ENCODE measurements at places on chromosomes 2 and 18.

DNA sequence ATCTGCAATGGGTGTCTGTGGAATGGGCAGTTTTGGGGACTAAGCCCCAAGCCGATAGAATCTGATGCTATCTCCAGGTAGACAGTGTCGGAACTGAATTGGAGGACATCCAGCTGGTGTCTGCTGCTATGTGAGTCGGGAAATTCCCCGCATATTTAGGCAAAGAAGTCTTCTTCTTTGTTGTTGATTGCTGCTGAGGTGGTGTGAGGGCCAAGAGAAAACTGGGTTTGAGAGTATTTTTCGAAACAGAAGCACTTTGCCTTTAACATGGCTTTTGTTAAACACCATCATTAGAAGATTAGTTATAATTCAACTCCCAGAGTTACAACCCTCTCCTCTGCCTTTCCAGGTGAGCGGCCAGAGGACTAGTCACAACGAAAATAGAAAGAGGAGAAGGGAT, 49.4 kb upstream of the ACTR3 start:
- no peak for DNase-seq

- DNase-seq, result no peak
Measured at GRCh38 chr18:54260396-54261072, 8.8 kb upstream of the POLI start.

DNA sequence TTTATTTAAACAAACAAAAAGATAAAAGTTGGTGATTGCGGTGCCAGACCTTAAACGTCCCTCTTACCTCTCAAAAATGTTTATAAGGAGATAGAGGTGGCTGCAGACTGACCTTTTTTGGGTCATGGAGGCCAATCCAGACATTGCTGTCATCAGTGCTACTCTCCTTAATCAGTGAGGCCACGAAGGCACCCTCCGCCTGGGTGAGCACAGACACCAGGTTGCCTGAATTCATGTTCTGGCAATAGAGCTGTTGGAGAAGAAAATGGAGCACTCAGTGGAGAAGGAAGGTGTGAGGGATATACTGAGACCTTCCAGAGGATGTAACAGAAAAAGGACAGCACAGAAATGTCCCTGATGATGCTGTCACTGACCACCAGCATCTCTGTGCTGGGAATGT, 1.5 kb downstream of the REG1B start:
- no peak for DNase-seq

DNA sequence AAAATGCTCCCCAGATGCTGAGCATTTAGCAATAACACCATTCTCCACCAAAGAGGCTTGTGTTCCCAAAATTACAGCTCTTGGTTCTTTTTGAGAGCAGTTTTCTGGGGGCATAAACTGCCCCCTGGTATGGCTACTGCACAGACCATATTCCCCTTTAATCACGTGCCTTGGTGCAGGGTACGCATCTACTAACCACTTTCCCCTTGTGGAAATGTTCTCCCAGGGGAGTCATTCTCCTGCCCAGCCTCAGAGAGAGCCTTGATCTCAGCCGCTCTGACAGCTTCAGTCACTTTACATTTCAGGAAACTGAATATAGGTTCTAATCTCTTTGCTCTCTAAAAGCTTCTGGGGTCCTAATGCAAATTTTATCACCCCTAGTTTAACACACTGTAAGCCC, 44.7 kb upstream of the EML6 start:
- no peak for DNase-seq

DNA sequence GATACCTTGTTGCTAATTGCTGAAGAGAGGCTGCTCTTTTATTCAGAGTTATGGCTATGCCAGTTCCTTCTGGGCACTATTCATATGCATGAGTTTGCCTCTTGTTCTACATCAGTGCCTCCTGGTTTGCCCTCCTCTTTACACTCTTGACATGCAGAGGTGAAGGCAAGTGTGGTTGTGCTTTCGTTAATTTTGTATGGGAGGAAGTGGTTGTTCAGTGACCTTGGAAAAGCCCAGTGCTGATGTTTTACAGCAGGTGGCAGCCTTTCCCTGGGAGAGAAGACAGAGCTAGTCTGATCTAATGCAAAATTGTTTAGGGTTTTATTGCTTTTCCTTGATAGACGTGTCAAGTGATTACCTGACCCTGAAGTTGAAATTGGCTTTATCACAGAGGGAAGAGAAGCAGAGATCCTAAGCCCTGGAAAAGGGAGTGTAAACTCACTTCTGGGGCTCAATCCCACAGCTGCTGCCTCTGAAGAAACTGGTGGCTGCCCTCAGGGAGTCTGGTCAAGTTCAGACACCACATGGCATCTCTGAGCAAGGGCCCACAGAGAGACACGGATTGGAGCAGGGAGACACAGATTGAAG, 30.5 kb upstream of the VPS54 start:
- DNase-seq, result peak; percentile 47

DNA sequence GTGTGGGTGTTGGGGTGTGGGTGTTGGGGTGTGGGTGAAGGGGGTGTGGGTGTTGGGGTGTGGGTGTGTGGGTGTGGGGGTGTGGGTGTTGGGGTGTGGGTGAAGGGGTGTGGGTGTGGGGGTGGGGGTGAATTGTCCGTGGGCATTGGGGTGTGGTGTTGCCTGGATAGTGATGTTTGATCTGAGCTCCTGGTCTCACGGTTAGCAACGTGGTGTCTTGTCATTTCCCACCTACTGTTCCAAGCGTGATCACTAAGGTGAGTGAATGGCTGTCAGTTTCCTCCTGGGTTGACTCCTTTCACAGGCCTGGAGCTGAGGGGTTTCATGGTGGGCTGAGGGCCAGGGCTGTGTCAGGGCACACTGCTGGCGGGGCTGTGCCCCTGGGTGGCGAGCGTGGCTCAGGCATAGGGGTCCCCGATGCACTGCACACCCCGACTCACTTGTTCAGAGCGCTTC, 27.2 kb downstream of the RTP5 start:
- no peak for DNase-seq

All from NCI-H1694 (cell line).